ENCODE measurements at places on chromosomes 4 and X. TPM values are rescaled to one million over a fixed set of nuclear protein-coding genes. Genes with fewer than 3 reads are reported as not detected.

GRCh38 chr4:1408418-1408817 lies 2.2 kb upstream of the NKX1-1 start:
- no peak for DNase-seq

GRCh38 chrX:46676399-46677356 lies 82.2 kb downstream of the SLC9A7 start:
- no peak for DNase-seq

The SOWAHD gene
- 0.26 TPM for total RNA-seq

DNA sequence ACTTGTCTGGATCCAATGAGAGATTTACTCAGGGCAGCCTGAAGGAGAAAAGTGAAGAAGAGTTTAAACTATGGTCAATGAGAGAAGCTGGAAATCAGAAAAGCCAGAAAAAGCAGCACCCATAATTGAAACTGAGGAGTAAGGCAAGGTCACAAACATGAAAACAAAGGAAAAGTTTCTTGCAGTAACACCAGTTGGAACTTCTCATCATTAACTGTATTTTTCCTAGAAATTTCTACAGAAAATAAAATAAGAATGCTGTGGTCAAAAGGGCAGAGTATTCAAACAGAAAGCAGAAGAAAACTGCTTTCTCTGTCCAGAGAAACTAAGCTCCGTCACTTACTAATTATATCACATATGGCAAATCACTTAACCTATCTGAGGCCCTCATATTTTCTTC lies 102.2 kb downstream of the OR13H1 start:
- DNase-seq, result no peak
